CD4-positive, alpha-beta T cell treated with Interferon gamma for 1 hour (primary cell): ENCODE measurements at places on chromosomes 4 and X.

DNA sequence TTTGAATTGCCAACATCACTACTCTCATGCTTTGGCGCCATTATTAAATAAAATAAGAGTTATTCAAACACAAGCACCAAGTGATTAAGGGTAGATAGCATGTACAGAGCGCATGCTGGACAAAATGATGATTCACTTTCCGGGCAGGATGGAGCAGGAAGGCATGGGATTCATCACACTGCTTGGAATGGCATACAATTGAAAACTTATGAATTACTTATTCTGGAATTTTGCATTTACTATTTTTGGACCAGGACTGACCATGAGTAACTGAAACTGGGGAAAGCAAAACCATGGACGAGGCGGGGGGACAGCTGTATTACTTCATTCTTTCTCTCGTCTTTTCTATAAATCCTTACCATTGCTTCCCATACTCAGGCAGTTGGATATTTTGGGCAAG lies 28.5 kb upstream of the FGF5 start:
- no peak for DNase-seq

DNA sequence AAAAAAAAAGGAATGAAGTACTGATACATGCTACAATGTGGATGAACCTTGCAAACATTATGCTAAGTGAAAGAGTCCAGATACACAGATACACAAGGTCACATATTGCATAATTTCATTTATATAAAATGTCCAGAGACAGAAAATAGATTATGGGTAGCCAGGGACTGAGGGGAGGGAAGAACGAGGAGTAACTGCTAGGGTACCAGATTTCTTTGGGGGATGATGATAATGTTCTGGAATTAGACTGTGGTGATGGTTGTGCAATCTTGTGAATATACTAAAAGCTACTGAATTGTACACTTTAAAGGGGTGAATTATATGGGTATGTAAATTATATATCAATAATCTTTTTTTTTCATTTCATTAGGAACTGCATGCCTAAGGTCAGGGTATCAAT lies 20.8 kb upstream of the AP1AR start:
- DNase-seq = no peak

- no peak for DNase-seq
Measured at GRCh38 chrX:123087326-123087725, 96.8 kb upstream of the GRIA3 start.

DNA sequence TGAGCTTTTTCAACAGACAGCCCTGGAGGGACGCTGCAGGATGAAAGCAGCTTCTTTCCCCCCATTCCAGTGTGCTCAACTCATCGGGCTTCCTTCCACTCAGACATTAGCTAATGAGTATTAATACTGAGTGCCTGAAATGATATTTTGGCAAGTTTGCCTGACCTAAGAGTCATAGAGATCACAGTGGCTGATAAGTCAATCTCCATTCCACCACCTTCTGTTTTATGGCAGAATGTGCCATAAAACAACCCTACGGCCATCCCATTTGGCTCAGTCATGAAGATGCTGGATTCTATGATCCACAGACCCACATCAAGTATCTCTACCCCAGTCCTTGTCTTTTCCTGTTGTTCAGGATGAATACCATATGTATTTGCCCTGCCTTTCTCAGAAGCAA lies 48.3 kb upstream of the MAB21L2 start:
- no peak for DNase-seq

GRCh38 chrX:149003863-149004660 lies 501.0 kb downstream of the IDS start:
- DNase-seq = no peak

GRCh38 chr4:99759988-99760387 lies 56.6 kb upstream of the DAPP1 start:
- DNase-seq = no peak

- DNase-seq = no peak
Measured at GRCh38 chrX:73922856-73923455, 360.0 kb downstream of the CHIC1 start.

GRCh38 chr4:150160473-150160872 lies 82.2 kb downstream of the DCLK2 start:
- no peak for DNase-seq

GRCh38 chrX:112012360-112012759 lies 70.2 kb downstream of the TRPC5 start:
- DNase-seq = no peak

DNA sequence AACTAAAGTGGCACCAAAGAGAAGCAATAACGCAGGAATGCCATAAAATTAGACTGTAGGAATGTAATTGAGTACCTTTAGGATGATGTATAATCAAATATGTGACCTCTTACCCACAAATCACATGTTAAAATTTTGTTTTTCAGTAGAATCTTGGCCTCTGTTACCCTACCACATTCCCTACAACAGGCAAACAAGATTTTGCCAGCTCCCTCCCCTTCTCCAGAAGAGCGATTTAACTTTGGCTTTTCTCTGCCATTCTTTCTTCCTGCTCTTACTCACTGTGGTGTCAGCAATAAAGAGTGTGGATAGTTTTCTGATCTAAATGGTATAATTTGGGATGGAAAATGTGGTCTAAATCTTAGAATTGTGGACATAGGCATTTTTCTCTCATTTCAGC lies 57.2 kb downstream of the TRIM2 start:
- DNase-seq = no peak

- DNase-seq = no peak
Measured at GRCh38 chrX:85516131-85516530, 136.7 kb upstream of the POF1B start.

GRCh38 chr4:103032574-103032973 lies 13.1 kb upstream of the SLC9B1 start:
- no peak for DNase-seq

GRCh38 chr4:45409536-45409935 lies 683.2 kb upstream of the GNPDA2 start:
- no peak for DNase-seq

- no peak for DNase-seq
Measured at GRCh38 chr4:168162604-168163003, 70.3 kb downstream of the ANXA10 start.

- DNase-seq = no peak
Measured at GRCh38 chrX:12685541-12685940, 105.7 kb upstream of the PRPS2 start.

DNA sequence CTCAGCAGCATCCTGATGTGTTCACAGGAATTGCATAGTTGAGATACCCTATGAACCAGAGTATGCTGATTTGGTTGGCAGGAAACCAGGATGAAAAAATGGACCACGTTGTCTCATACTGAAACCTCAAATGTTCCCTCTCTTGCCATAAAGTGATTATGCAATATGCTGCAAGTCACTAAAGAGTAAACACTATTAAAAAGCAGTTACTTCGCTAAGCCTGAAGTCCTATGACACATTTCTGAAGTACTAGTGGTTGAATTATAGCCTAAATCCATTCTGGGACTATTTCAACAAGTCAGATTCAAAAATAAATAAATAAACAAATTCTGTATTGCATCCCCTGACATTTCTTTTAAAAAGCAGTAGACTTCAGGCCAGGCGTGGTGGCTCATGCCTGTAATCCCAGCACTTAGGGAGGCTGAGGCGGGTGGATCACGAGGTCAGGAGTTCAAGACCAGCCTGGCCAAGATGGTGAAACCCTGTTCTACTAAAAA lies 106.0 kb upstream of the NAP1L5 start:
- DNase-seq = no peak

- DNase-seq = no peak
Measured at GRCh38 chr4:68249434-68249833, 3.9 kb upstream of the TMPRSS11B start.

DNA sequence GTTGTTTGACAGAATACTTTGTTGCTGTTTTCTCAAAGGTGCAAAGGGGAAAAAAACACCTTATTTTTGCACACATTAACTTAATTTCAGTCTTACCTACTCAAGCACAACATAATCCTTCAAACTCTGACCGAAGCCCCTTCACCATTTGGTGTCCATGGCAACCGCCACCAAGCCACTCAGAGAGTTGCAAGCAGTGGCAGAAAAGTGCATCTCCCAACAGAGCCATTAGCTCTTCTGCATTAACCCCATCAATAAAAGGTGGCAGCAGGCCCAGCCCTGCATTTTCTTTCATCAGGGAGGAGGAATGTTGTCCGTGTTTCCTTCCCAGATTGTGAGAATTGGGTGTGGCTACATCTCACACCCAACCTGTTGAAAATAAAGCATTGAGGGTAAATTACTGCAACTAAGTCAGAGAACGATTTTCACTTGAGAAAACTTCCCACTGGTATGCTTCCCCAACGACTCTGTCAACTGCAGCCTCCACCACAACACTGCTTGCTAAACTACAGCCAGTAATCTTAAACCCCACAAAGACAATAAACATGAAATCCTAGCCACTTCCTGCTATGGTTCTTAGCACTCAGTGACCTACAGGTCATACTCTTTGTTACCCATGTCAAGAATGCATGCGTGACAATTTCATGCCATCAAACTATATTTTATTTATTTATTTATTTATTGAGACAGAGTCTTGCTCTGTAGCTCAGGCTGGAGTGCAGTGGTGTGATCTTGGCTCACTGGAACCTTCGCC lies 154.0 kb downstream of the GRIA3 start:
- no peak for DNase-seq

- no peak for DNase-seq
Measured at GRCh38 chr4:102064747-102065442, 274.4 kb downstream of the BANK1 start.
